ENCODE measurements at places on chromosomes 2 and 18.

GRCh38 chr2:150042500-150043171, 444.8 kb downstream of the RND3 start:
- DNase-seq = no peak

DNA sequence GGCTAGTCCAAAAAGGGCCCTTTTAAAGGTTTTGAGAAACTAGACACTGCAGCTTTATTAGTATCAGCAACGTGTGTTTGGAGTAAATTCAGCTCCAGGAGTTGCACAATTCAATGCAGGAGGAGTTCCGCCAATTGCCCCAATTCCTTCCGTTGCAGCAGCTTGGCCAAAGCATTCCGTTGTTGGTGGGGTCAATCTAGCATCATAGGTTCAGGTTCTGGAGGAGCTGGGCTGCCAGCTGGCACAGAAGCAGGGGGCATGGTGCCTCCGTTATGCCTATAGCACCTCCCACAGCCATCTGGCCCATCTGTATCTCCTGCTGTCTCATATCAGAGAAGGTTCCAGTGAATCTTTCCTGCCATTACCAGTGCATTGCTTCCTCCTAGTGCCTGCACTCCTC, 55.4 kb downstream of the REL start:
- no peak for DNase-seq

DNA sequence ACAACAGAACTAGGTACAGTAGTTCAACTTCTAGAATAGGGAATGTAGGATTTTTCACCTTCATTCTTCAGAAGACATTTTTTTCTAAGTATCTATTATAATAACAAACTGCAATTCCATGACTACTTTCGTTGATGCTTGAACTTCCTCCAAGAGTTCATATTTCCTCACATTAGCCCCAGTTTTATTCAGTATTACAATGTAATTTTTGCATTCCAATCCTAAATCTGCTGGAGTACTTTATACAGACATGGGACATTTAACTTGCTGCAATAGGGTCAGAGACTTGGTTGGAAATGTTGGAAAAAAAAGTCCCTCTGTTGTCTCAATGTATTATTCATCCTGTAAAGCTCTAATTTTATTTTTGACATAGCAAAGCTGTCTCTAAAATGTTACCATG, 19.6 kb upstream of the FTCDNL1 start:
- no peak for DNase-seq

- DNase-seq = no peak
Observed at GRCh38 chr18:45727068-45727467, 3.1 kb downstream of the SLC14A1 start.

- no peak for DNase-seq
Observed at GRCh38 chr18:56770873-56771272, 119.7 kb downstream of the WDR7 start.

- DNase-seq = no peak
Observed at GRCh38 chr2:169036736-169037440, 5.8 kb upstream of the ABCB11 start.

Measured in muscle of back (tissue), 13 donors.